ENCODE measurements at places on chromosomes 2 and 18.

DNA sequence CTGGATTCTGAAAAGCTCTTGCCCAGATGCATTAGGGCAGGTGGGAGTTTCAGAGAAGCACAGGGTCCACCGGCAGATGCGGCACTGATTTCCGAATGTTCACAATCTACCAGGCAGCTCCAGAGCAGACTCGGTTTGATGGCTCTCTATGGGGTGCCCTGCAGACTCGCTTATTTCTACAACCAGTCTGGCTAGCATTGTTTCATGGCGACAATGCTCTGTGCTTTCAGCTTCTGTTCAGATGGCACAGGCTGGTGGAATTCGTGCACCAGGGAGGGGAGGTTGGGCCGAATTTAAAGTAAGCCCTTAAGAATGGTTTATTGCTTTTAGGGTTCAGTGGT, 9.9 kb downstream of the MYT1L start:
- DNase-seq, result no peak

DNA sequence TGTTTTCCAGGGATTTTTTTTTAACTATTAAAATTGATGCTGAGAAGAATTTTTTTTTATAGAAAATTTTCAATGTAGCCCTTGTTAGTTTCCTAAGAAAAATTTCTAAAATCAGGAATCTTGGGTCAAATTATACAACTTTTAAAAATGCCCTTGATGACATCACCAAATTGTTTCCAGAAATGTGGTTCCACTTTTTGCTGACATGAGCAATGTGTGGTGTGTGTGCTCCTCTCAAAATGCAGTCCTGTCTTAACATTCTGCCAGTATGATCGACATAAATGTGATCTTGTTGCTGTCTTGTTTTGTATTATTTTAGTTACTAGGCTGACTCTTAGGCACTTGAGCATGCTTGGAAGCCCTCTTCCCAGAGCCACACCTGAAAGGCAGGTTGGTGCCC, 89.7 kb upstream of the ST6GAL2 start:
- DNase-seq, result no peak

DNA sequence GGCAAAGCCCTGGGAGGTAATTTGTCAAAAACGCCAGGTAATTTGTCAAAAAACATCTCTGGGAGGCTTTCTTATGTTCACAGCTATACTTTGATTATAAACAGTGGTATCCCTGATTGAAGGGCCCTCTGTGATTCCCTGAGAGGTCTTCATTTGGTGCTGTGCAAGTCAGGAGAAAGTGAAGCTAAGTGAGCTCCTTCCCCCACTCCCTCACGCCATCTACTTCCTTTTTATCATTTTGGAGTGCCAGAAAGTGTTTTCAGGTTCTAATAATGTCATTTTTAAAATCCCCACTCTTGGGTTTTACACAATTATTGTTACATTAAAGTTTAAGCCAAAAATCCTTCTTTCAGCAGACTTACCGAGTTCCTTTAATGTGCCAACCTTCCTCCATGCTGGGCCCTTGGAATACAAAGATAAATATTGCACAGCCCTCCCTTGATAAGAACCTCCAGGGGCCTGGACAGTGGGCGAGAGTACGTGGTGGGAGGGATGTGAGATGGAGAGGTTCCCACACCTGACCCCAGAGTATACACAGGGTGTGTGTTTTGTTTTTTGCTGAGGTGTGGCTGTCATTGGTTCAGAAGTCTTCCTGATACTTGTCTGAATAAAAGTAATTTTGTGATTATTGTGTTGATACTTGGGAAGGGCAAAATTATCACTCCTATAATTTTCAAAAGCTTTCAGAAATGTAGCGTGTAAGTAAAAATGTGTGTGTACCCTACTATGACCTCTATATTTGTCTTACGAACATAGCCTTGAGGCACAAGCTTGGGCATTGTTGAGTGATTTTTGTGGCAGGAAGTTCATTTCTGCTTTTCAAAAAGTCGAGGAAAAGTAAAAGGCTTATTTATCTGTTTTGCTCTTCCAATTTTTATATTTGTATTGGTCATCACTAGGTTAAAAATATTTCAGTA, 8.2 kb downstream of the MAPRE2 start:
- DNase-seq, result no peak

DNA sequence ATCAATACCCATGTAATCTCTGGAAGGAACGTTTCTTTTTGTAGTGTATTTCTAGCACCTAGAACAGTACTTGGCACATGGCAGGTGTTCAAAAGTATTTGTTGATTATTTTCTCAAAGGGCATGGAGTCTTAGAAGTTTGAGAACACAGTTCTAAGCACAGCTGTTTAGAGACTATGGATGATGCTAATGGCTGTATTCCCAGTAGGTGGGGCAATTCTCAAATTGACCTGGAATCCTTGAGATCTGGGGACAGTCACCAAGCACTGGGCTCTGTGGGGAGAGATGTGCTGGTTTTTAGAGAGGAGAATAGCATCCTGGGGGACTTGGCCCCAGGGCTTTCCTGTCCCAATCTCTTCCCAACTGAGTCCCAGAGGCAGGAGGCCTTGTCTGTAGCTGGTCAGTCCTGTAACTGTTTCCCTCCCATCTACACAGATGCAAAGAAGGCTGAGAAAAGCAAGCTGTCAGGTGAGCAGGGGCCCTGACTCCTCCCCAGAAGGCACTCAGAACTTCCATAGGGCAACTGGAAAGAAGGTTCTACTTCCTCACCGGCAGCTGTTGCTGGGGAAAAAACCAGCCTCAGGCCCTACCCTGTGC, 17.5 kb upstream of the IL36G start:
- no peak for DNase-seq

DNA sequence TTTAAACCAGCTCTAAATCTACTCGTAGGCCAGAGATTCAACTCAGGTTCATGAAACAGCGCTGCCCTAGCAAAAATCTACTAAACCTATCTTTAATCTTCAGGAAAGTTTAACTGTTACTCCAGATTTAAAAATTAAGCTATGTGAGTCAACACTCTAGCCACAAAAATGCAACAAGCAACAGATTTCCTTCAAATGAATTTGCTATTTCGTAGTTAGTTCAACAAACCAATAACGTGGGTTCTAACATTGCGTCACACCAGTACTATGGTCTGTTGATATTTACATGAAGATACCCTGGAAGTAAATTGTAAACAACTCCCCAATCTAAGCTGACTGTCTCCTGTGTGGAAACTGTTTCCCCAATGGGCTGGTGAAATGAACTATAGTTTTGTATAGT, 71.2 kb downstream of the FIGN start:
- DNase-seq, result no peak

GRCh38 chr2:180405520-180405919, 398.4 kb upstream of the CWC22 start:
- DNase-seq, result no peak

DNA sequence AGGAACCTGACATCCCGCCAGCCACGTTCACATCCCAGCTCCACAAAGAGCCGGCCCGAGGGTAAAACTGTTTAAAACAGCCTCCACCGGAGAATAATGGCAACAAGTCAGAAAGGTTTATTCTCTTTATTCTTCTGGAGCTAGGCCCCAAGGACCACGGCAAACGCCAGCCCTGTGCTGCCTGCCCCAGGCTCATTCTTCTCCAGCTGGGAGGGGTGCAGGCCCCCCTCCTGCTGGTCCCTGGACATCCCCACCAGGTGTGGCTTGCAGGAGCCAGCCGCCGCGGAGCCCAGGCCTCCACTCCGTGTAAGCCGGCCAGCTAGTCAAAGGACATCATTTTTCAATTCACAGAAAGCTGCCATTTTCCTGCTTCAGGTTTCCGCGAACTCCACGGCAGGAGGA, 65.8 kb upstream of the SALL3 start:
- no peak for DNase-seq

DNA sequence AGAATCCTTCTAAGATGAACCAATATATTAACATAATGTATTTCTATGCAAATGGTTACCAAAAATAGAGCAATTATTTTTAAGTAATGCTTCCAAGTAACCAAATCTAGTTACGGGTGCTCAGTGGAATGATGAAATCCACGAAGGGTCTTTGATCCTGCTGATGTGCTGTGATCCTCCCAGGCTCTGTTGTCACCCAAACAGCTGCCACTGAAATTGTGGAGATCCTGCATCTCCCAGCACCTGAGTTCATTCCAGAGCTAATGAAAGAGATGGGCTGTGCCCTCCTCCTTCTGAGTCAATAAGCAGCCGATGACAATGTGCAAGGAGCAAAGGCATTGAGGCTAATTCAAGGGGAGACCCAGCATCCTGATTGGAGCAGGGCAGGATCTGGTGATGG, 362.4 kb upstream of the SOX11 start:
- DNase-seq, result no peak
